ENCODE measurements at places on chromosomes 1 and 21. TPM values are rescaled to one million over a fixed set of nuclear protein-coding genes. Genes with fewer than 3 reads are reported as not detected.

DNA sequence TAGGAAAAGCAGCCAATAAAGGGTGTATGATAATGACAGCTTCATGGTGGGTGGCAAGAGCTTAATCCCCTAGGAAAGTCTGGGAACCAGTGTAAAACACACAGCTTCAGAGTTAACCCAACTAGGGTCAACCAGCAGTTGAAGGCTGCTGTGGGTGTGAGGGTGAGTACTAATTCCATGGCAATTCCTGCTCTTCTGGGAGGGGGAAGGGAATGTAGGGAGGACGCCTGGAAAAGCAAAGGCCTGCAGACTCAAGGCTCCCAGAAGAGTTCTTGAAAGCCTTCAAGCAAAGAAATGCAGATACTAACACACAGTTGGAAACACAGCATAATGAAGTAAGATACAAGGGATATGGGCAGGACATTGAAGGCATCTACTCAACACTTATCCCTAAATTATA lies 28.1 kb downstream of the TTLL7 start:
- DNase-seq, result no peak

- DNase-seq, result no peak
Measured at GRCh38 chr1:12208764-12209494, 20.9 kb upstream of the VPS13D start.

DNA sequence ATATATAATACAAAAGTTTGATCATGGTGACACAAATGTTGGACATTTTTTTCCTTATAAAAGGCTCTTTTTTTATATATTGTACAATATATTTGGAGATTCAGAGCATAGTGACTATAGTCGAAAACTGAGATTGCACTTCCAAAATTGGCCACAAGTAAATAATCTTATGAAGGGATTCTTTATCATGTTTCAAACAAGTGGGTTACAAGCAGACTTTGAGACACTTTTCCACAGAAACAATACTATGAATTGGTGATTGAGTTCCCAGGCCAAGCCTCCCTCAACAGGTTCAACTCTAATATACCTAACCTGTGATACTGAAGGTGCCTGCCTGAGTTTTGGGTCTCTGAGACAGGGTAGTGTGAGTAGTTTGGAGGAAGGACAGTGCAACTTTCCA lies 13.8 kb downstream of the LEPR start:
- no peak for DNase-seq

HEYL gene
- polyA plus RNA-seq, result 0.50 TPM

VWA5B1 gene
- not detected for polyA plus RNA-seq

TBX19 gene
- polyA plus RNA-seq, result 2.3 TPM

FCRL2 gene
- polyA plus RNA-seq, result not detected

B3GALT2 gene
- 1.5 TPM for polyA plus RNA-seq
